ENCODE measurements at places on chromosomes 12 and 14.

DNA sequence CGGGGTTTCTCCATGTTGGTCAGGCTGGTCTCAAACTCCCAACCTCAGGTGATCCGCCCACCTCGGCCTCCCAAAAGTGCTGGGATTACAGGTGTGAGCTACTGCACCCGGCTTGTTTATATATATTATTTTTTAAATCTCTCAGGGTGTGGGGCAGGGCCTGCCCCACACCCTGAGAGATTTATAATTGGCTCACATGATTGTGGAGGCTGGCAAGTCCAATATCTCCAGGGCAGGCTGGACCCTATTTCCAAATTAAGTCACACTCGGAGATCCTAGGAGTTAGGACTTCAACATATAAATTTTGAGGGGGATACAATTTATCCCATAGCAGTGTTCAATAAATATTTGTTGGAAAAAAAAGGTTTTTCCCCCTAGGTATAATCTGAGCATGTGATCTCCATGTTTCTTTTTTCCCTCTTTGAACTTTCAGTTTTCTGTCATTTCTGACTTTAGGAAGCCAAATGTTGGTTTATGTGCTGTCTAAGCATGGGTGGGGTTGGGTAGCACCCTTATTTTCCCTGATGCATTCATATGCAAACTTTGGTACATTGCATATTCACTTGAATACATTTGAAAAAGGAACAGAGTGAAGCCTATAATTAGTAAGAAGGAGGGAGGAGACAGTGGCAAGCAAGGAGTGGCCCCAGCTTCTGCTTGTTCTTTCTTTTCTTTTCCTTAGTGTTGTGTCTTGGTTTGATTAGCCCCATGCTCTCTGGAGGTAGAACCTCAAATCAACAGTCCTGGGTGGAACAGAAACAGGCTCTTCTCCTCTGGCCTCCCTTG is 8.7 kb upstream of the A2ML1 start:
- no peak for DNase-seq

GRCh38 chr12:96751626-96752025 is 155.4 kb upstream of the NEDD1 start:
- no peak for DNase-seq

- DNase-seq, result no peak
Observed at GRCh38 chr12:84313323-84313675, 599.3 kb downstream of the SLC6A15 start.

- DNase-seq, result no peak
Observed at GRCh38 chr12:3341594-3341993, 149.4 kb upstream of the PRMT8 start.

DNA sequence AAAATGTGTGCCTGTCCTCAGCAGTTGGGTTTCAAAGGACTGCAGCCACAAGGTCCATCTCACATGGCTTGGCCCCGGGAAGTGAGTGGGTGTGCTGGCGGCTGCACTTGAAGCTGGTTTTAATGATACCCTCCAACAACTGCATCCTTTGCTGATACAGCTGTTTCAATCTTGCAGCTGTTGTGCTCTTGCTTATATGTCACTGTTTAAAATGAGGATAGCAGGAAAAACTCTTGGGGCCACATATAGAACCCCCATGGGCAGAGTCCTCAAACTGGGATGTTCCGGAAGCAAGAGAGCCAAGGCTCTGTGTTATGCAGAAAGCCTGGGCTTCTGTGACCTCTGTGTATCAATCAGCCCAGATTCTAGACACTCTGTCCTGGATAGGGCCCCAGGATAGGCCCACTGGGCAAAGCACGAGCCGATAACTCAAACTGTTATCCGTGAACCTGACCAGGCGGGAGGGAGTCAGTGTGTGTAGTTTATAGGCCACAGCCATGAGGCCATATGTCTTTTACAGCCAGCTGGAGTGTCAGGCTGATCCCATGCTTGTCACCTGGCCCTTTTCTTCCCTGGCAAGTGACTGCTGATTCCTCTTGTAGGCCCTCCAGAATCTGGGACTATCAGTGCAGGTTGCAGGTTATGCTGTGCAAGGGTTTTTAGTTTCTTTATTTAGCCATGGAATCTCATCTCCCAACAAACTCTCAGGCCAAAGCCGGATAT is 74.3 kb downstream of the SSPN start:
- DNase-seq, result no peak

GRCh38 chr14:54854181-54854580 is 48.4 kb downstream of the GCH1 start:
- no peak for DNase-seq

All from hematopoietic multipotent progenitor cell treated with erythropoietin and hydrocortisone succinate and interleukin-3 and kit ligand, for 4 days (in vitro differentiated cells).